ENCODE measurements at places on chromosomes 5 and 9. TPM values are rescaled to one million over a fixed set of nuclear protein-coding genes. Genes with fewer than 3 reads are reported as not detected.

DNA sequence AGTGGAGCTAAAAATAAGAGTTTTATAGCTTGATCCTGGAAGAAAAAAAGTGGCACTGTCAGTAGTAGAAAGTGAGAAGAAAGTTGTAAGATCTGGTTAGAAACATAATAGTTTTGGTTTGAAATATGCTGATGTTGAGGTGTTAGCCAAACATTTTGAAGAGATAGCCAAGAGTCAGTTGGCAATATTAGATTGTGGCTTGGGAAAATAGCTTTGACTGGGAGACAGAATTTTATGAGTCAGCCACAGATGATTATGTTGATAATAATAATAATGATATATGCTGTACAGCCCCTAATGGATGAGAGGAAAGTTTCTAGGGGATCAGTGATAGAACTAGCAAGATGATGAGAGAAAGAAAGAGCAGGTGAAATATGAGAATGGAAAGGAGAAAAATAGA, 12.4 kb upstream of the CDH18 start:
- no peak for DNase-seq
- H3K4me3 ChIP-seq: no peak overlapping the region
- no peaks in the 10 kb centered on the region for H3K36me3 ChIP-seq
- H3K27ac ChIP-seq: no peak overlapping the region

GRCh38 chr9:22211588-22212360, 202.7 kb upstream of the CDKN2B start:
- peaks cover 5% of the 10 kb centered on the region for H3K4me1 ChIP-seq
- H3K4me3 ChIP-seq: no peak overlapping the region
- peak overlapping the region; percentile 32 for H3K27ac ChIP-seq
- no peaks in the 10 kb centered on the region for H3K27me3 ChIP-seq
- DNase-seq: no peak

GRCh38 chr5:137320056-137321045, 178.8 kb downstream of the SPOCK1 start:
- H3K27me3 ChIP-seq: no peaks in the 10 kb centered on the region
- no peak overlapping the region for H3K27ac ChIP-seq
- no peaks in the 10 kb centered on the region for H3K4me1 ChIP-seq
- DNase-seq: no peak
- H3K4me3 ChIP-seq: no peak overlapping the region
- no peaks in the 10 kb centered on the region for H3K36me3 ChIP-seq

DNA sequence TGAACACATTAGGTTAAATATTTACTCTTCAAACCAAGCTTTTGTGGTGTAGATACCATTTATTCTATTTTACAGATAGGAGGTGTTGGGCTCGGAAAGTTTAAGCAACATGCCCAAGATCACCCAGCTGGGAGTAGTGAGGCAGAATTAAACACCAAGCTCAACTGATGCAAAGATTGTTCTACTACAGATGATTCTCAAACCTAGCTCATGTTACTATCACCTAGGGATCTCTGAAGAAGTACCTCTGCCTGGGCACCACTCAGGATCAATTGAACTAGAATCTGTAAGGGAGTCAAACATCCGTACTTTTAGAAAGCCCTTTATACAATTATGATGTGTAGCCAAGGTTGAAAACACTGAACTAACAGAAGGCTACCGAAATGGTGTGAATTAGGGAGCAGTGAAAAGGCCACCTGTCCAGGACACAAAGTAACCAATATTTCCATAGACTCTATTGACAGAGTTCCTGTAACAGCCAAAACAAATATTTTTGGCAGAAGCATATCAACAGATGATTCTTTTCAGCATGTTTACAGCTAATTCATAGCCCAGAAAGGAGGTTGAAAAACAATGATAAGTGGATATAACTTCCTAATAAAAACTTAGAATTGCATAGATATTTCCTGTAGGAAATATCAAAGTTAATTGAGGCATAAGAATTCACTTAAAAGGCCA, 158.5 kb upstream of the PTGER4 start:
- no peak overlapping the region for H3K4me3 ChIP-seq
- DNase-seq: no peak
- no peak overlapping the region for H3K27ac ChIP-seq
- H3K27me3 ChIP-seq: no peaks in the 10 kb centered on the region
- H3K4me1 ChIP-seq: peaks cover 7% of the 10 kb centered on the region

GRCh38 chr9:27276193-27277030, 20.5 kb downstream of the EQTN start:
- no peaks in the 10 kb centered on the region for H3K27me3 ChIP-seq
- H3K4me1 ChIP-seq: peaks cover 12% of the 10 kb centered on the region
- H3K36me3 ChIP-seq: no peaks in the 10 kb centered on the region
- no peak overlapping the region for H3K4me3 ChIP-seq
- peak; percentile 13 for DNase-seq

GRCh38 chr5:40775085-40775845, 19.5 kb upstream of the TTC33 start:
- H3K36me3 ChIP-seq: peaks cover 21% of the 10 kb centered on the region
- H3K27me3 ChIP-seq: no peaks in the 10 kb centered on the region
- no peak for DNase-seq
- H3K4me1 ChIP-seq: peaks cover 7% of the 10 kb centered on the region

DNA sequence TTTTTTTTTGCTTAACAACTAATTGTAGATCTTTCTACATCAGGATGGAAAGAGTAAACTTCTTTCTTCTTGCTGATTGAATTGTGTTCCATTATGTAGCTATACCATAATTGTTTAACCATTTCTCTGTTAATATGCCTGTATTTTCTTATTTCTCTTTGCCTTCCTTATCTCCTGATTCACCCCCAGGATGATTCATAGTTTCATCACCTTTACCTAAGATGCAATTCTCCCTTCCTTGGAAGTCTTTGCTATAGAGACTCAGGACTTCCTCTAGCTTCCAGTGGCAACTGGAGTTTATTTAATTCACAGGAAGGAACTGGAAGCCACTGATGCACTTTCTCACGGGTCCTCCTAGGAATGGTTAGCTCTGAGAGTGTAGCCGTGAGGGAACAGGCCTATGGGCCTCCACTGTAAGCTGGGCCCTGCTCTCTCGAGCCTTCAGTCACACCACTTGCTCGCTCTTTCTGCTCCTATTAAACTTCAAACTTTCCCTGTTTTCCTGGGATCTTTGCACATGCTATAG, 83.1 kb downstream of the FGF1 start:
- H3K27me3 ChIP-seq: no peaks in the 10 kb centered on the region
- H3K4me1 ChIP-seq: peaks cover 4% of the 10 kb centered on the region
- H3K36me3 ChIP-seq: no peaks in the 10 kb centered on the region
- no peak for DNase-seq

GRCh38 chr5:94181895-94182294, 436.5 kb downstream of the KIAA0825 start:
- H3K27me3 ChIP-seq: no peaks in the 10 kb centered on the region
- H3K36me3 ChIP-seq: no peaks in the 10 kb centered on the region
- H3K4me1 ChIP-seq: no peaks in the 10 kb centered on the region
- no peak overlapping the region for H3K4me3 ChIP-seq

- no peak for DNase-seq
- no peaks in the 10 kb centered on the region for H3K36me3 ChIP-seq
- H3K27ac ChIP-seq: no peak overlapping the region
- no peaks in the 10 kb centered on the region for H3K27me3 ChIP-seq
Measured at GRCh38 chr5:170483701-170484458, 19.9 kb upstream of the KCNIP1 start.

DNA sequence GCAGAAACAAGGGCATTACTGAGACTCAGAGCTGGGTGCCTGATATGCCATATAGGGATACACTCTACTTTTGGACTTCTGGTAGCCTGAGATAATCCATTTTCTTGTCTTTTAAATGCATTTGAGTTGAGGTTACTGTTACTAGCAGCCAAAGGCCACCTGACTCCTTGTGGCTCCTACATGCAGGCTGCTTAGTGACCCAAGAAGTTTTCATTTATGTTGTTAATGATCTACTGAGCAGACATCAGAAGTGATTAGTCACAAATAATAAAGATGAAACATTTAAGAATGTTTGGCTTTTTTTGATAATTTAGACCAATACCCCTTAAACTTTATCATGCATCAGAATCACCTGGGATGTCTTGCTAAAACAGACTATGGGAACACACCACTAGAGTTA, 171.6 kb upstream of the TRIM32 start:
- no peak overlapping the region for H3K27ac ChIP-seq
- DNase-seq: no peak
- no peaks in the 10 kb centered on the region for H3K36me3 ChIP-seq
- no peak overlapping the region for H3K4me3 ChIP-seq
- H3K27me3 ChIP-seq: no peaks in the 10 kb centered on the region

GRCh38 chr9:72960446-72960845, 7.6 kb upstream of the ALDH1A1 start:
- no peaks in the 10 kb centered on the region for H3K4me1 ChIP-seq
- no peak overlapping the region for H3K4me3 ChIP-seq

DNA sequence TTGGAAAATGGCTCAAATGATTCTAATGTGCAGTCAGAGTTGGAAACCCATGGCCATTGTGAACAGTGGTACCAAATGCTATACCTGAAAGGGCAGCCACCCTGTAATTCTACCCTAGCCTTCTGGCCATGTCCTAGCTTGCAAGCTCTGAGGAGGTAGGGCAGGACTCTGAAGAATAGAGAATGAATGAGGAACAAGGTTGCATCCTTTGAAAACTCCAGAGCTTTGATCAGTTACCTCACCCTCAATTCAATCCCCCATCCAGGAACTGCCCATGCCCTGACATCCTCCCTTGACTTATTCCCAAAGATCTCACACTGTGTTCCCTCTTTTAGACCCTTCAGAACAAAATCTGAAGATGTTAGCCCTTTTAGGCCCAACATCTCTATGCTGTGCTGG, 17.8 kb upstream of the ERMP1 start:
- H3K4me3 ChIP-seq: no peak overlapping the region
- DNase-seq: no peak
- no peaks in the 10 kb centered on the region for H3K27me3 ChIP-seq
- no peak overlapping the region for H3K27ac ChIP-seq
- no peaks in the 10 kb centered on the region for H3K4me1 ChIP-seq

DNA sequence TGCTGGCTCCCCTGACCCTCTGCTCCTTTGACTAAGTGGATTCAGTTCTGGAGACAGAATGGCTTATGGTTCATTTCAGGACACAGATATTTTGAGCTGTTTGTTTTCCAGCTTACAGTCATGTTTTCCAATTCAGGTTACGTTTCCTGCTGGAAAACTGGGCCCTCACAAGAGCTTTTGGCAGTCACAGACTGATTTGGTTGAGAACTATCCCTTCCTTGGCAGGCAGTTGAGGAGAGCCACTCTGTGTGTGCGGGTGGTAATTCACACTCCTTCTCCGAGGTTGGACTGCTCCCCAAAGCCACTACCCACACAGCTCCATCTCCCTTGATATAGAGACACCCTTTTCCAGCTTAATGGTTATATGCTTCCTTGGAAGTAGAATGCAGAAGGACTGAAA, 534.5 kb downstream of the TMEM38B start:
- H3K27ac ChIP-seq: no peak overlapping the region
- no peak overlapping the region for H3K4me3 ChIP-seq
- H3K36me3 ChIP-seq: no peaks in the 10 kb centered on the region

GRCh38 chr9:101311758-101312420, 72.9 kb downstream of the BAAT start:
- no peak for DNase-seq
- H3K36me3 ChIP-seq: no peaks in the 10 kb centered on the region
- no peaks in the 10 kb centered on the region for H3K4me1 ChIP-seq
- H3K27ac ChIP-seq: no peak overlapping the region

GRCh38 chr5:124909734-124910133, 163.3 kb upstream of the ZNF608 start:
- no peaks in the 10 kb centered on the region for H3K27me3 ChIP-seq
- no peaks in the 10 kb centered on the region for H3K36me3 ChIP-seq
- DNase-seq: no peak
- H3K4me3 ChIP-seq: no peak overlapping the region
- H3K27ac ChIP-seq: no peak overlapping the region

GRCh38 chr5:142184988-142185387, 76.4 kb downstream of the NDFIP1 start:
- DNase-seq: no peak
- H3K4me3 ChIP-seq: no peak overlapping the region
- H3K4me1 ChIP-seq: no peaks in the 10 kb centered on the region

DNA sequence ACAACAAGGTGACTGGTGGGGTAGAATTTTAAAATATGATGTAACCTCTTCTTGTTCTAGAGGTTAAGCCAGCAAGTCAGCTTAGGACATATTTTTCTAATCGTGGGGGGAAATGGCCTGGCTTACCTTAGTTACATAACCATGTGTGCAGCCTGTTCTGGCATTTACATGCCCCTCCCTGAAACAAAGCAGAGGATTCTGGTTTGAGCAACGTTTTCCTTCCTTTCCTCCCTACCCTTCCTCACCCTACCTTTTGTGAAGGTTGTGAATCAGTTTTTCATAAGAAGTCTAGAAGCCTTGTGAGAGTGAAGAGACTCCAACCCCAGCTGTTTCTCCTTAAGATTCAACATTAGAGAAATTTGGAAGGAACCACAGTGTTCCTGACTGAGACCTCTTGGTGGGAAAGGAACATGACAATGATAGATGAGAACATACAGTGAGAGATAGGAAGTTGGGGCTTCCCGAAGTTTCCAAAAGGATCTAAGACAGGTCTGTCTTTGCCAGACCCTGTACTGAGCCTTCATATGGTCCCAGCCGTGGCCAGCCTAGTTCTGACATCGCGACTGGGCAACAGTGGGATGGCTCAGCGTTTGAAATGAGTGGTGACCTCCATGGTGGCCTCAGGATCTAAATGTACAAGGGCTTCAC, 365.2 kb downstream of the SPATA31D1 start:
- no peaks in the 10 kb centered on the region for H3K36me3 ChIP-seq
- H3K4me1 ChIP-seq: no peaks in the 10 kb centered on the region
- no peak overlapping the region for H3K4me3 ChIP-seq
- no peak overlapping the region for H3K27ac ChIP-seq

- no peak overlapping the region for H3K27ac ChIP-seq
- H3K4me3 ChIP-seq: no peak overlapping the region
- no peaks in the 10 kb centered on the region for H3K36me3 ChIP-seq
- H3K4me1 ChIP-seq: peaks cover 22% of the 10 kb centered on the region
- DNase-seq: peak; percentile 25
Measured at GRCh38 chr5:128538250-128539037, 399 bp upstream of the FBN2 start.

- no peak for DNase-seq
- H3K4me1 ChIP-seq: peaks cover 26% of the 10 kb centered on the region
- H3K27me3 ChIP-seq: no peaks in the 10 kb centered on the region
- H3K4me3 ChIP-seq: no peak overlapping the region
- H3K36me3 ChIP-seq: no peaks in the 10 kb centered on the region
Measured at GRCh38 chr9:120921661-120922181, 4.9 kb downstream of the TRAF1 start.

GRCh38 chr5:176492431-176492830, 44.2 kb downstream of the FAF2 start:
- peaks cover under 1% of the 10 kb centered on the region for H3K4me1 ChIP-seq
- DNase-seq: no peak
- H3K27ac ChIP-seq: no peak overlapping the region
- no peak overlapping the region for H3K4me3 ChIP-seq
- peaks cover 63% of the 10 kb centered on the region for H3K36me3 ChIP-seq

- DNase-seq: no peak
- H3K27ac ChIP-seq: no peak overlapping the region
- H3K4me1 ChIP-seq: peaks cover 26% of the 10 kb centered on the region
- H3K4me3 ChIP-seq: no peak overlapping the region
- no peaks in the 10 kb centered on the region for H3K27me3 ChIP-seq
Measured at GRCh38 chr9:131233995-131234394, 42.3 kb downstream of the FAM78A start.

- no peaks in the 10 kb centered on the region for H3K27me3 ChIP-seq
- H3K4me3 ChIP-seq: no peak overlapping the region
- H3K36me3 ChIP-seq: no peaks in the 10 kb centered on the region
- H3K4me1 ChIP-seq: peaks cover 5% of the 10 kb centered on the region
- no peak for DNase-seq
Measured at GRCh38 chr5:11062397-11062796, 301.4 kb upstream of the DAP start.

Gene OCLN
- 87.7 TPM for total RNA-seq

Gene SMIM33
- total RNA-seq: not detected

Gene QRFP
- not detected for total RNA-seq

Gene UBE2QL1
- total RNA-seq: not detected

Gene LURAP1L
- total RNA-seq: 32.8 TPM

Gene GLRA1
- total RNA-seq: not detected

Gene N4BP3
- total RNA-seq: 12.6 TPM

Gene ADRB2
- total RNA-seq: 53.9 TPM
